NCI-H1694 (cell line): ENCODE measurements at places on chromosomes 7 and 10.

- DNase-seq: no peak
These were observed 109.8 kb upstream of the PTN start for GRCh38 chr7:137453356-137453755.

DNA sequence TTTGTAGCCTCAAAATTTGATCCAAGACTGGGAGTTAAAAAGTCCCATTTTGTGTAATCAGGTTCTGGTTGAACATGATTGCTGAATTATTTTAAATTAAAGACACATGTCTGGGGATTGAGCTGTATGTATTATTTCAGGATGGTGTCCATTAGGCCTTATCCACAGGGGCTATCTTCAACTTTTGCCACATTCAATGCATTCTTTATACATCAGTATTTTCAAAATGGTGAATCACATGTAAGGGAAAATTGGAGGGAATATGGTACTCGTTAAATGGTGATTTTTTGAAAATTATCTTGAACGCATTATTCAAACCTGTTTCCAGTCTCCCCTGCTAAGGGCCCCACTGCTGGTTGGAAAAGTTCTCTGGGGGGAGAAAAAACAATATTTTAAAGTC, 367.7 kb upstream of the NPVF start:
- DNase-seq: no peak

GRCh38 chr7:72403458-72404076, 8.6 kb downstream of the CALN1 start:
- no peak for DNase-seq

DNA sequence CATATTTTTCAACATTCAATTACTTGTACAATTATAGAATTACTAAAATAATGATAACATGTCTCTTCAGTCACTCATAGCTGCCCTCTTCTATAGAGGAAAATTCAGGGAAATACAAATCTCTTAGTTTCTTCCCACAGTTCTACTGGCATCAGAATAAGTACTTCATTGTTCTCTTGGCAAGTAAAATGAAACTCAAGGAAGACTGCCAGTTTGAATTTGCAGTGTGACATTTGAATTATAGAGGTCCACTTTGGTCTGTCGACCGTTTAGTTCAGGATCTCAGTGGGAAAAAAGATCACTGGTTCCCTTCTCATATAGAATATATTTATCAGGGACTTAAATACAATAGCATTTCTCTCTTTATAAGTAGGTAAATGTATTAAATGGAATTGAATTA, 114.5 kb downstream of the PON1 start:
- no peak for DNase-seq

DNA sequence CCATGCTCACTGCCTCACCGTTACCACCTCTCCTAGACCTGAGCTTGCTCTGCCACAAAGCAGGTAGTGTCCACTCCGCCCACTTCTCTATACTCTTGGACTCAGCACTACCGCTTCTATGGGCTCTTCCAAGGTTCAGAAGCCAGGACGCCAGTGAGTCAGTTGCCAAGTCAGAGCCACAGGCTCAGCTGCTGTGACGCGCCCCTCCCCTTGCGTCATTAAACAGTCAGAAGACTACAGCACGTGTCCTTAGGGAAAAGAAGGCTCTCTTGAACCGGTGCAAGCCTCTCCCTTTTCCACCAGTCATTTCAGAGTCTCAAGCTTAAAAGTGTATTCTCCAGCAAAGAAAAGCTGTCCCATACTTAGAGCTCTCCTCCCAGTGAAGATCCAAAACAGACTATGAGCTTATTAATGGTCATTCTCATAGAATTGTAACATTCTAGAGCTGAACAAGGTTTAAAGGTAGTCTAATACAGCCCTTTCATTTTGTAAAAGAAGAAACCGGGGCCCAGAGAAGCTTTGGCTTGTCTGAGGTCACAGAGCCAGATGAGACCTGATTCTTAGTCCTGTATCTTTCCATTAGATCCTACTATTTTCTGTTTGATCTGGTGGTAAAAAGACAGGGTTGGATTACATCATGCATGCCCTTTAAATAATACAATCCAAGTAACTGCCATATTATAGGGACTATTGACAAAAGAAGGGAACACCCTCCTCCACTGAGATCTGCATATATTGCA, 40.9 kb upstream of the MET start:
- DNase-seq: no peak

- DNase-seq: no peak
These were observed 161.3 kb downstream of the KLF6 start for GRCh38 chr10:3623746-3624145.

GRCh38 chr10:52864201-52865106, 91.9 kb upstream of the MBL2 start:
- no peak for DNase-seq

- no peak for DNase-seq
These were observed 40.4 kb upstream of the VDAC2 start for GRCh38 chr10:75170215-75170614.

DNA sequence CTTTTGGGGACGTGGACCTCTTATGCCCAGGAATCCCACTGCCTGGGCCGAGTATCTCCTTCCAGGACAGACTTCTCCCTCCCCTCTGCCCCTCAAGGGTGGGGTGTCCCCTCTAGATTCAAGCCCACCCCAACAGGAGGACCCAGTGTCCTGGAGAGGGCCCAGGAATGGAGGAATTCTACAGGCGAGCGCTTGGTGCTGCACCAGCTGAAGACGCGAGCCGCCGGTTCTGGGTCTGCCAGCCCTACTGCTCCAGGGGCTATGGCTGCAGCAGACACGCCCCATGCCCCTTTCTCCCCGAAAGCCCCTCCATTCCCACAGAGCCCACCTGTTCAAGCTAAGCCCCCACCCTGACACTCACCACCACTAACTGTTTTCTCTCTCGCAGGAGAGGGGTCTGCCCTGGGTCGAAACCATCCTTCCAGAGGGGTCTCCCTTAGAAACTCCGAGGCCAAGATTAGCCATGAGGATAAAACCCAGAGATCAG, 8.6 kb downstream of the CRYGN start:
- DNase-seq: no peak

- DNase-seq: no peak
These were observed 68.3 kb upstream of the DNAJB6 start for GRCh38 chr7:157268540-157268939.

GRCh38 chr10:99364125-99364524, 35.0 kb downstream of the CNNM1 start:
- no peak for DNase-seq

DNA sequence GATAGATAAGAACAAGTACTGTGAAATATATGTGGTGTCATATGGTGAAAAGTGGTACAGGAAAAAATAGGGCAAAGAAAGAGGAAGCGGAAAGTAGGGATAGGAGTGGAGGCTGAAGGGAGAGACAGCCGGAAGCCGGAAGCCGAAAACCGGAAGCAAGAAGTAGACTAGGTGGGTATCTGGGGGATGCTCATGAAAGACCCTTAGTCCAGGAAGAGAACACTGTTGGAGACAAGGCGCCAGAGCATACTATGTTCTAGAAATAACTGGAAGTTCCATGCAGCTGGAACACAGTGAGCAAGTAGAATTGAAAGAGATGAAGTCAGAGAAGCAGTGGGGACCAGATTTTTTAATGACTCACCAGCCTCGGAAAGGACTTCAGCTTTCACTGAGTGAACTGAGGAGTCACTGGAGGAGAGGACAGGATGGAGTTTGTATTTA, 22.5 kb downstream of the ST8SIA6 start:
- no peak for DNase-seq

DNA sequence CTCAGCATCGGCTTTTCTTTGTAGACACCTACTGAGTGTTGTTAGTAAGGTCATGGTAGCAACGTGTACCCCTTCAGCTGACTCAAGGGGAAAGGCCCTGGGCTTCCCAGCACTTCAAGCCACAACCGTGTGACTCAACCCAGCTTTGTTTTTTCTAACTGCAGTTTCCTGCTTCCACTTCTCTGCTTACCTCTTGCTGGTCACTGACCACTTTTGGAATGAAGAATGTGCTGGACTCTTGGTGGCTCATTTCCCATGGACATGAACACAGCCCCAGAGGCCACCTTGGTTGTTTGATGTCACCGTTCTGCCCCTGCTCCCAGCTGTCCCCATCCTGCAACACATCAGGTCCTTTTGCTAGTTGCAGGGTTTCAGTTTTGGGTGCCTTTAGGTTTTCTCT, 69.5 kb upstream of the ZNF438 start:
- DNase-seq: no peak

DNA sequence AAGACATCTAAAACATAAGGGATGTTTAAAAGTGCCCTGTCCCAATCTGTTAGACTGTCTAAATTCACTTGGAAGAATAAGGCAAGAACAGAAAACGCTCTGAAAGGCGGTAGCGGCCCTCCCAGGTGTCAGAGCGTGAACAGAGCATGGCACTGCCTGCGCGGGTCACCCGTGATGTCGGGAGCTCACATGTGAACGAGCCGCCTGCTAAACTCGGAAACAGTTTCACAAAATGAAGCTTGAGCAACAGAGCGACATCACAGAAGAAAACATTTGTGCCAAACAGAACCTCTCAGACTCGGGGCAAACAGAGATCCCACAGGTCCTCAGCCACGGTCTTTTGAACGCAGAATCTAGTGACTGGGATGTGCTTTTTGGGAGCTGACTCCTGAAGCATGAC, 12.8 kb downstream of the BRI3 start:
- no peak for DNase-seq

DNA sequence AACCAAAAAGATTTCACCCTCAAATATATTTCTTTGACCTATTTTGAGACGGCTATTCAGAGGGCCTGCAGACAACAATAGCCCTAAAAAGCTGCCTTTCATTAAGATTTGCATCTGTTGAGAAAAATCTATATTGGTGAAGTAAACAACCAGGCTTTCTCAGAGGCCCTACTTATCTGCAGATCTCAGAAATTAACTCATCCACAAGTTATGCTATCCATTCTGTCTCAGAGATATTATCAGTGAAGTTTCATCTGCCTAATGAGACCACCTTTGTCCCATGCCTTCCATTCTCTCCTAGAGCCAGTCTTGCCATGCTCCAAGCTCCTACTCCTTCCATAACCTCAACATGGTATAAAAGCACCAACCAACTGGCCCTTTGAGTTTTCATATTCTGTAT, 130.3 kb downstream of the CACNA2D1 start:
- no peak for DNase-seq

DNA sequence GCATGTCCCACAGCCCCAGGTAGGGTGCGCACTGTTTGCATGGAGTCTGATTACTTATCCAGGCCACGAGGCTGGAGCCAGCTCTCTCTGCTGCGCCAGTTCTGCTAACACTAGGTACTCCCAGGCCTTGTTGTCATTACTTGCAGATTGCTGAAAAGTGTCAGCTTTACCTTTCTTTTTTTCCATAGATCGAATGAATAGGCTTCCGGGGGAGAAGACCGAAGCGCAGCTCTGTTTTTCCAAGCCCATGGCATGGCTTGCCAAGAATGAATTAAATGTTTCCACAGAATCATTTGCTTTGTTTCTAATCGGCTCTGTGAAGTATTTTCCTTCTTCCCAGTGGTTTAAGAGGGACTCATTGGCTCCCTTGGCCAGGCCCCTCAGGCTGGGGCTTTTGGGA, 285.8 kb downstream of the BMPER start:
- no peak for DNase-seq

DNA sequence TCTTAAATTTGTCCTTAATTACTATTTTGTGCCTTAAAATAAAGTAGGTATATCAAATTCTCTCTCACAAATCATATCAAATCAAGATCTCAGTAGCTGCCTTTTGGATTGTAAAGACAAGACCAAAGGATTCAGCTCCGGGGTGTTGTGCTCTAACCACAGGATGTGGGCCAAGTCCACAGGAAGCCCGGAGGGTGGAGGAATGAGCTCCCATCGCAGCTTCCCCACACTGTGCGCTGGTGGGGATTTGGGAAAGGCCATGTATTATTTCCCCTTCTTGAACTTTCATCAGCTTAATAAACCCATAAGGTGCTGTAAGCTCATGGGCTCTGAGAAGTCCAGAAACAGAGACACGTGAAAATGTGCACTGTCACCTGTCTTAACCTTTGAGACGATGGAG, 241.6 kb upstream of the TCERG1L start:
- no peak for DNase-seq

- no peak for DNase-seq
These were observed 301.2 kb downstream of the CACNA2D1 start for GRCh38 chr7:82142263-82142864.

GRCh38 chr7:41448104-41448503, 254.8 kb downstream of the INHBA start:
- no peak for DNase-seq

DNA sequence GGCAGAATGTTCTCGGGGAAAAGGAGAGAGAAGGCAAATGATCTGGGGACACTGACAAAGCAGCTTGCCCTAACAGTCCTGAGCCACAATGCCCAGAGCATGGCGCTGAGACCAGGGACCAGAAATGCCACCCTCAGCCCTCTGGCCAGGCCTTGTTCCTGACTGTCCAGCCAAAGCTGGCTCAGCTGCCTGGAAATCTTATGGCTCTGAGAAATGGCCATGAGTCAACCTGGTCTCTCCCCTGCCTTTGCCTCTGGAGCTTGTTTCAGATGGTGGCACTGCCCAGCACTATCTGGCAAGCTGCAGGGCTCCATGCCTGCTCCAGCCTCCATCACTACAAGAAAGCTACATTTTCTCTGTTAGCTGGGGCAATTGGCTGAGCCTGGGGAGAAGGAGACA, 90.5 kb upstream of the PLXNA4 start:
- DNase-seq: no peak

- DNase-seq: no peak
These were observed 4.2 kb upstream of the CREB3L2 start for GRCh38 chr7:138006106-138006505.

DNA sequence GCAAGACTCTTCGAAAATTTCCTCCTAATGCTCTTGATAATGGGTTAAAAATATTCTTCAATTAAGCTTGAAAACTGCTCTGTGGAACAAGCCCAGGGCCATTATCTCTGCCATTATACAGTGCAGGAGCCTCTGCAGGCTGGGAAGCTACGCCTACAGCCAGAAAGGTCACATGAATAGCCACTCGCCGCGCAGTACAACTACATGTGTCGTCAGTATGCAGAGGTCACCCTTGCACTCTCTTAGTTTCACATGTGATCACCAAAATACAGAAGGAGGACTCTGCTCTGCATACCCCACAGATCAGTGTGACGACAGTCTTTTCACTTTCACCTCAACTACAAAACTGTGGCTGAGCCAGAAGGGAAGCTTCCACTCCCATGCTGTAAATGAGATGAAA, 141.8 kb upstream of the C1QL3 start:
- no peak for DNase-seq

GRCh38 chr7:65225422-65226006, 148.1 kb upstream of the ZNF92 start:
- no peak for DNase-seq

DNA sequence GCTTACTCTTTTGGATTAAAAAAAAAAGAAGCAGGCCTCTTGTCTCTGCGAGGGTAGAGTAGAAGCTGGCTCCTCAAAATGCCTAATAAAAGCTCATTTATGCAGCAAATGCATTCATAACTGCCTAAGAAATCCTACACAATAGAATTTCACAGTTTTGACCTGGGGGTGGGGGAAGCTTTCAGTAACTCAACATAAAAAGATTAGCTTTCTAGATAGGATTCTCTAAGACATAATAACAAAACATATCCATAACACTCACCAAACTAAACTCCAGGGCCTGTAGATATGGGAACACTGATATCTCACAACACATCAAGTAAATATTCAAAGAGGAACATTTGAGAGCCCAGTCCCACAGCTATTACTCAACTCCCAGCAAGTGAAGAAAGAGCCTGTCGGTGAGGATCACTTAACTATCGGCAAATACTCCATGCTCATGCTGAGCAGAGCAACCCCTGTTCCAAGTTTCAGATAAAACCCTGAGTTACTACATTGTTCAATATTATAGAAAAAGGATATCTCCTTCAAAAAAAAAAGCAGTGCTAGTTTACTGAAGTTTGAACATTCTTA, 88.1 kb downstream of the COBL start:
- no peak for DNase-seq
